ENCODE measurements at places on chromosomes 11 and 22.
A peak's percentile ranks its signal among the peaks of the same experiment; 100 is the strongest.

DNA sequence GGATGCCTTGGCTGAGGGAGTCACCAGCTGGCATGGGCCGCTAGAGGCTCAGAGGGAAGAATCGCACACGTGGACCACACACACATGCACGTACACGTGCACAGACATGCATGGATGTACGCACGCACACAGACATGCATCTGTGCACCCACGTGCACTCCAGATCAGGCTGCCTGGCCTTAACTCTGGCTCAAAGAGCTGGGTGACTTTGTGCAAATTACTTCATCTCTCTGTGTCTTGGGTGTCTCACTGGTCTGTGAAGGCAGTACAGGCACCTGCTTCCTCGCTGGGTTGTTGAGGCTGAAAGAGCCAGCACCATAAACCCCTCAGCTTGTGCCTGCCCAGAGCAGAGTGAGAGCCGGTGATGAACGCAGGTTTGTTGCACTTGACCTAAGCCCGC, 28.7 kb downstream of the TMPRSS6 start:
- no peak for DNase-seq

- DNase-seq, result no peak
Measured at GRCh38 chr11:6238902-6239301, at the start of gene CNGA4. Gene CNGA4, plus strand, starts transcription at chr11:6239089. Its CDS starts 118 bp downstream, at chr11:6239207.

GRCh38 chr11:9177438-9178091, 86.2 kb upstream of the SCUBE2 start:
- no peak for DNase-seq

GRCh38 chr22:19503869-19504268, 20.3 kb downstream of the CLDN5 start:
- DNase-seq, result peak; percentile 9

DNA sequence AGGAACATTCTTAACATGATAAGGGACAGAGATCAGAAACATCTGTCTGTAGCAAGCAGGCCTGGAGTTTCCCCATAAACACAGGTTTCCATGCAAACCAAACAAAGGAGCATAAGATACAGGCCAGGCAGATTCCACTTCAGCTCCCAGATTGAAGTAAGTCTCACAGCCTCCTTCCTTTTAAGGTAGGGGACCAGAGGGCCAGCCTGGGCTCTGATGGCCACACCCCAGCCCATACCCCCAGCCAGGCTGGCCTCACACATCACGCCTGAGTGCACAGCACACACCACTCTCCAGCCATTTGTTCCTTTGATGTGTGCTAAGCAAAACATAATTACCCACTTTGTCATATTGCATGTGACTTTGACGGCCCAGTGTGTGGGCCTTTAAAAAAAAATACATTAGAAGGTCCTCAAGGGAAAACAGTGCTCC, 518.7 kb downstream of the NTM start:
- DNase-seq, result no peak

- no peak for DNase-seq
Measured at GRCh38 chr11:86151174-86152005, 82.5 kb upstream of the PICALM start.

DNA sequence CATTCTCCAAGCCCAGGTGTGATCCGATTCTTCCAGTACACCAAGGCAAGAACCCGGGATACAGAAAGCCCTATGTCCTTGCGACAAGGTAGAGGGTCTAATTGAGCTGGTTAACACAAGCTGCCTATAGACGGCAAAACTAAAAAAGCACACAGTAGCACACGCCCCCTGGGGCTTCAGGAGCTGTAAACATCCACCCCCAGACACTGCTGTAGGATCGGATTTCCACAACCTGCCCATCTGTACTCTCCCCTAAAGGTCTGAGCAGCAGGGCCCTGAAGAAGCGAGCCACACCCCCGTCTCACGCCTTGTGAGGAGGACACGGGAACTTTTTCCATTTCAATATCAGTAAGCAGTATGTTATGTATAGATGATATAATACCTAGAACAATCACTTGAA, 624.7 kb downstream of the BUD13 start:
- DNase-seq, result no peak

GRCh38 chr11:130480711-130481140, 32.3 kb downstream of the ADAMTS15 start:
- no peak for DNase-seq

- DNase-seq, result no peak
Measured at GRCh38 chr11:133172349-133172748, 360.0 kb downstream of the OPCML start.

GRCh38 chr11:5846701-5847100, 5.0 kb upstream of the OR52E6 start:
- DNase-seq, result no peak

- no peak for DNase-seq
Measured at GRCh38 chr11:27429761-27430393, 42.7 kb downstream of the LGR4 start.

DNA sequence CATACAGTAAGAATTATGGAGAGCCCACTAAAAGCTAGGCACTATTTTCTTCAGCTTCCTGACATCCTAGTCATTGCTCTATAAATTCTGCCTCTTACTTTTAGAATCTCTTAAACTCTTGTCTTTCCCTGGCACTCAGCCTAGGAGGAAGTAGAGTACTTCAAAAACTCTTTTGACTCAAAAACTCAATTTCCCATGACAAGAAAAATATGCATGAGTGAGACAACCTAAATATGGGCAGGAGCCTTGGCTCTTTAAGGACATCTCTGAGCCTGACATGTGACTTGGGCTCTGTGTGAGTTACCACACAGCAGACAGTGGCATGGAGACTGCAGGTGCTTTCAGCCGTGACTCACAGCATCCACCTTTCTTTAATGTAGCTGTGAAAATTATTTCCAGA, 97.5 kb upstream of the CCDC179 start:
- DNase-seq, result no peak

GRCh38 chr11:20154381-20154780, 5.9 kb downstream of the DBX1 start:
- no peak for DNase-seq

GRCh38 chr11:72856551-72857345, 42.5 kb downstream of the ATG16L2 start:
- DNase-seq, result peak; percentile 21

- no peak for DNase-seq
Measured at GRCh38 chr11:19921976-19922688, 209.5 kb downstream of the NAV2 start.

DNA sequence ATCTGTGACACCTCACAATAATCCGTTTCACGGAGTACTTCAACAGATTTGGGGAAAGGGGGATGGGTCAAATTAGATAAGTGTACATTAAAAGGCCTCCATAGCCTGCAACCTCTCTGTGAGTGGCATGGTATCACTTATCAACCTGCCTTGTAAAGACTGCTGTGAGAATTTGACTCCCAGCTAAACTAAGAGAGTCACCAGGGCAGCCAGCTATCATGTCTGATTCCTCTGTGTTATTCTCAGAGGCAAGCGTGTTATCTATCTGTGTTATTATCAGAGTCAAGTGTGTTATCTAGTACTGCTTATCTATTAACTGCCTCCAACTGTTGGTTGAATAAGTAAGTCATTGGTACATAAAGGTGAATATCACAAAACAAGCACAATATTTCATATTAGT, 4.1 kb upstream of the FAM83F start:
- no peak for DNase-seq

DNA sequence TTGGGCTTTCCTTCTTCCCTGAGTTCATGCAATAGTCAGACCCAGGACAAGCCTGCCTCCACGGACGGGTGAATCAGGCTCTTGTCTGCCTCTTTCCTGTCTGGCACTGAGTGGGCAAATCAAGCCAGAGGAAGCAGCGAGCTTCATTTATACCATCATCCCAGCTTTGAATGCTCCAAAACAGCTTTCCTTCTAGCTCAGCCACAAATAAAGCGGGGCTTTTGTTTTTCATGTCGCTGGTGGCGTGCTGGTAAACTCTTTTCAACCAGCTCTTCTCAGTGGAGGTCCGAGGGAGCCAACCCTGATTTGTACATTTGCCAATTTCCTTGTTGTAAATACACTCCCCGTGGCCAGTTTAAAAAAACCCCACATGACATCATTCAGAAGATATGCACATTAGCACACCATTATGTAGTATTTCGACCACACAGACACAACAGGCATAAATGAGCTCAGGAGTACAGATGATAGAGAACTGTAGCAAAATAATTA, 8.6 kb downstream of the C11orf91 start:
- DNase-seq, result peak; percentile 43

DNA sequence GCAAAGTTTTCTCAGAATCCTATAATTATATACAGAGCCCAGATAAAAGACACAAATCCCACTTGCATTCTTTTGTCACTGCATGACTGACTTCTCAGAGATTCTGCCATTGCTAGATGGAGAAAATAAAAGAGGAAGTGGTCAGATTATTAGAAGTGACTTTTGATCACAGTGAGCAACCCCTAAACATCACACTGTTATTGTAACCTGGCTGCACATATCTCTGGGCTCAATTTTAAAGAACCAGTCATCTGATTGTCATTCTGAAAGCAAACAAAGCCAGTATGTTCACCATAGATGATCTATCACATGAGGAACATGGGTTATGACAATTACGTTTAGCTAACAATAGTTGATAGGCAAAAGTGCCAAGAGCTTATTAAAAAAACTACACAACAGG, 47.8 kb downstream of the COPB1 start:
- DNase-seq, result no peak

- DNase-seq, result no peak
Measured at GRCh38 chr11:56705784-56706396, 7.0 kb downstream of the OR9G1 start.

DNA sequence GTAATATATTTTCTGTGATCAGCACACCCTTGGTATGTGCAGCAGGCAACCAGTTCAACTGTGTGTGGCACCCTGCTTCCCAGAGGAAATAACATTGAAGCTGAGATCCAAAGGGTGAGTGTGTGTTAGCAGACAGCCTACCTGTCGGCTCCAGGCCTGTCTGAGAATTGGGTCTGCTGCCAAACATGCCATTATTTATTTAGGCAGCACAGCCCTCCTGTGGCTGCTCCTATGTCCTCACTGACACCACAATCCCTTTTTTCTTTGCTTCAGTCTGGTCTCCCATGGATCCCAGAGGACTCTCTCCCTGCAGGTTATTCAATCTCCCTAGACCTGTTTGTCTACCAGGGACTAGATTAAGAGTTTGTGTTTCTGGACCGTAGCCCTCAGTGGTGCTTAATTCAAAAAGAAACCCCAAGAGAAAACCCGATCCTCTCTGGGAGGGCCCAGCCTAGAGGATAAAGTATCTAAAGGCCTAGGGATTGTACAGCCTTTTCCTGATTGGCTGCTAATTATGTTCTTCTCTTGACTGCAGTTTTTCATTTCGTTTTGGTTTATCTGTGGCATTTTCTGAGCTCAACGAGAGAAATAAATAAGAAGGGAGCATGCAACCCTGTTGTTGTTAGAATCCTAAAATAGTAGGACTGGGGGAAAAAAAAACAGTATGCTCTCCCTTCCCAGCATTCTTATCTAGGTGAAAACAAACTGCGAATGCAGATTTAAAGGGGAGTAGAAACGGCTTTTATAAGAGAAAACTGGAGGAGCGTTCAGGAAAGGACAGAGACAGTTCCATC, 24.1 kb downstream of the KCNE3 start:
- DNase-seq, result peak; percentile 63

- no peak for DNase-seq
Measured at GRCh38 chr22:44146088-44146861, 34.5 kb upstream of the PARVG start.
